Hepatic stellate cell (primary cell): ENCODE measurements at places on chromosomes 4 and X.

DNA sequence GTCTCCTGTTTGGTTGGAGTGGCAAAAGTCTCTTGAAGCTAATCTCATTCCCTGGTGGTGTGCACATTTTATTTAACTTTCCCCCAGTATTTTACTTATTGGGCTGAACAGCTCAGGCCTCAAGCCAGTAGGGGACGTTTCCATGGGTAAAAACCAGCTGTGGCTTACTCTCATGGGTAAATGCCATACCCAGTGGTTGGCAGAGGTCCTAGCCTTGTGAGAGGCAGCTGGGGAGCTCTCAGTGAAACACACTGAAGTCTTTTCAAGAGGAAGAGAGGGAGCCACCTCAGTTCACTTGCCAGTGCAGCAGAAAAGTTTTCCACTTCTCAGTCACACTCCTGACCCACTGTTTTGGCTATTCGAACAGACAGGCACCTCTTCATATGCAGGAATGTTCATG lies 1964.2 kb downstream of the ARAP2 start:
- DNase-seq, result no peak

DNA sequence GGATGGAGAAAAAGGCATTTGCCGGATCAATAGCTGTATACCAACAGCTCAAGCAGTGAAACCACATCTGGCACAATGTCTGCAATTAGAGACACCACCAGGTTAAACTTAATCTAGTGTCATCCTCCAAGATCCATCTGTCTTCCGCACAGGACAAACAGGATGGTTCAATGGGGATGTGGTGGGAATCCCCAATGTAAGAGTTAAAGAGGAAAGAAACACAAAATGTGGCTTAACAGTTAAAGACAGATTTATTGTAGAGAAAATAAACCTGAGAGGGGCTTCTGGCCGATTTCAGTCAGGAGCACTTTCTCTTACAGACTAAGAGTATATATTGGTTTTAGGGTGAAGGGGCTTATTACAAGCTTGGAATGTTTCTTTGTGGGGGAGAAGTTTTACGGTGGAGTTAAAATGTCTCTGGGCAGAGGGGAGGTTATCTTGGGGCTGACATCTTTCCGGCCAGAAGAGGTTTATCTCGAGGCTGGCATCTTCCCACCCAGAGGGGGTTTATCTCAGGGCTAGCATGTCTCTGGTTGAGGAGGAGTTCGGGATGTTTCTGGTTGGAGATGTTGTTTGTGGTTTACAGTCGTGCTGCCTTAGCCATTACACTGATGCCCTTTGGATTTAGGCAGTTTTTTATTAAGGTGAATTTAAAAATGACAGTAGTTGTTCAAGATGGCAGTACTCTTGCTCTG lies 61.7 kb downstream of the KANTR start:
- DNase-seq, result no peak

- DNase-seq, result no peak
Measured at GRCh38 chr4:52234561-52235440, 183.7 kb downstream of the SPATA18 start.

DNA sequence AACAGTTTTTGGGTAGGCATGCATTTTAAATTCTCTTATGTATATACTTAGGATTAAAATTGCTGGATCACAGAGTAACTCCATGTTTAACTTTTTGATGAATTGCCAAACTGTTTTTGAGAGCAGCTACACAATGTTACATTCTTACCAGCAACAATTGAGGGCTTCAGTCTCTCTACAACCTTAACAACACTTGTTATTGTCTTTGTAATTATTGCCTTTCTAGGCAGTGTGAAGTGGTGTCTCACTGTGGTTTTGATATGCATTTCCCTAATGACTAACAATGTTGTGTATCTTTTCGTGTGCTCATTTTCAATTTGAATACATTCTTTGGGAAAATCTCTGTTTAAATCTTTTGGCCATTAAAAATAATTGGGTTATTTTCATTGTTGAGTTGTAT lies 17.3 kb upstream of the F11 start:
- no peak for DNase-seq

- DNase-seq, result peak; percentile 48
Measured at GRCh38 chr4:169268951-169269760, 1.6 kb downstream of the SH3RF1 start.

DNA sequence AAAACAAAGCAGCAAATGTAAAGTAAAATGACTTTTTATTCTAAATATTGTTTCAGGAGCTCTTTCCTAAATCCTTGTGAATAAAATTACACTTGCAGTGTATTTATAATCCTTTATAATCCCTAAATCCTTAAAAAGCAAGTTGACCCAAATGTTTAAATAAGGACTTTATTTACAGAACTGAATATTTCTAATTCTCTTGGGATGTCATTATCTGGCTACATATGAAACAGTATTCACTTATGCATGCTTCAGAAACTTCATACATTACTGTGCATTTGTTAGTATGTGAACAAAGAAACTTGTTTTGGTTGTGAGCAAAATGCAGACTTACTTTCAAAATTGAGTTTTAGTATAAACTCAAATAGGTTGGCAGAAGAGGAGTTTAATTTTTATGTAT lies 49.2 kb downstream of the PTTG2 start:
- no peak for DNase-seq

DNA sequence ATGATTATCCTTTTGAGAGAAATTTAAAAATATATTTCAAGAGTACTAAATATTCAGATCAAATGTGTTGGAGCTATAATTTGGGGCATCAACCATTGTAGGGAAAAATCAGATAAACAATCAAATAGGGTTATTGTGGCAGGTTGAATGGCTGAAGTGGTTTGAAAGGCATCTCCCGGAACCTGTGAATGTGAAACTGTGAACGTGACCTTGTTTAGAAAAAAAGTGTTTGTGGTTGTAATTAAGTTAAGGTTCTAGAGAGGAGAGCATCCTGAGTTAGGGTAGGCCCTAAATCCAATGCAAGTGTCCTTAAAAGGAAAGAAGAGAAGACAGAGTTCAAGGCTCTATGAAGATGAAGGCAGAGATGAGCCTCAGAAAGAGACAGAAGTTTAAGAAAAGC lies 37.4 kb downstream of the ADGRA3 start:
- DNase-seq, result no peak

DNA sequence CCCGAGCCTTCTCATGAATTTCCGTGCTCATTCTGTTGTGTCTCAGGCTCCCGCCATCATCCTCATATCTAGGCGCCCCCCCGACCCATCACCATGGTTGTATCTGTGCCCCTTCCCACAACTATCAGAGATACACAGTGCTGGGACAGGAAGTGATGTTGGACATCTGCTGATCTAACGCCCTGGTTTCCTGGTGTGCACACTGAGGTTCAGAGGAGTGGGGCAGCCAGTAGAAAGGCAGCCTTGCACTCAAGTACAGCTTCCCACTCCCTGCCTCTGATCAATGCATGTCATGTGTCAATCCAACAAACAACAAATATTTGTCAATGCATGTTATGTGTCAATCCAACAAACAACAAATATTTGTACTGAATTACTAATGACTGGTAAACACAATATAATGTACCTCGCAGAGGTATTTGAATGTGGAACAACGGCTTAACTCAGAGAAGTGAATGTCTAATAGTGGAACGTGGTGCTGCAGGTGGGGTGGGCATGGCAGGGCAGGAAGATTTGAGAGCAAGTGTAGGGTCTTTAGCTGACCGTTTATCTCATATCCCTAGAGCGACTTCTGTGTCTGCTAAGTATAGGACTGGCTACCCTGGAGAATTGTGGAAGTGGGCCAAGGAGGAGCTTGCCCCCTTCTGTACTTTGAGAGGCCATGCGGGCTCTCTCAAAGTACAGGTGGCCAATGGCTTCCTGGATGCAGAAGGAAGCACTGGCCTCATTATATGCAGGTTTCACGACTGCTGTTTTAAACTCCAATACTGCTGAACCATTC lies 10.3 kb upstream of the SEL1L3 start:
- DNase-seq, result no peak

- no peak for DNase-seq
Measured at GRCh38 chrX:125762954-125763353, 403.1 kb downstream of the DCAF12L2 start.

- no peak for DNase-seq
Measured at GRCh38 chr4:165966833-165967232, 93.8 kb downstream of the TLL1 start.

DNA sequence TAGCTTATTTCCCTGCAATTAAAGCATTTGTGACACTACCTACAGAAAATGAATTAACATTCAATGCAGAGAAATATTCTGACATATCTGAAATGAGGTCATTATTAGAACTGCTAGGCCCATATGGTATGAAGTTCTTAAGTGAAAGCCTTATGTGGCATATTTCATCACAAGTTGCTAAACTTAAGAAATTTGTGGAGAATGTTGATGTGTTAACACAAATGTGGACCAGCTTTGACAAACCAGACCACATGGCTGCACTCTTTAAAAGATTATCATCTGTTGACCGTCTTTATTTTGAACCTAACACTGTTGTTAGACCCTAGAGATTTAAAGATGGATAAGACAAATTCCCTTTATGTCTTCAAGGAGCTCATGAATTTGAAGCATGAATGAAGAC lies 1024.1 kb downstream of the RPA4 start:
- no peak for DNase-seq

GRCh38 chrX:48974033-48974432 lies 2.4 kb upstream of the KCND1 start:
- no peak for DNase-seq

DNA sequence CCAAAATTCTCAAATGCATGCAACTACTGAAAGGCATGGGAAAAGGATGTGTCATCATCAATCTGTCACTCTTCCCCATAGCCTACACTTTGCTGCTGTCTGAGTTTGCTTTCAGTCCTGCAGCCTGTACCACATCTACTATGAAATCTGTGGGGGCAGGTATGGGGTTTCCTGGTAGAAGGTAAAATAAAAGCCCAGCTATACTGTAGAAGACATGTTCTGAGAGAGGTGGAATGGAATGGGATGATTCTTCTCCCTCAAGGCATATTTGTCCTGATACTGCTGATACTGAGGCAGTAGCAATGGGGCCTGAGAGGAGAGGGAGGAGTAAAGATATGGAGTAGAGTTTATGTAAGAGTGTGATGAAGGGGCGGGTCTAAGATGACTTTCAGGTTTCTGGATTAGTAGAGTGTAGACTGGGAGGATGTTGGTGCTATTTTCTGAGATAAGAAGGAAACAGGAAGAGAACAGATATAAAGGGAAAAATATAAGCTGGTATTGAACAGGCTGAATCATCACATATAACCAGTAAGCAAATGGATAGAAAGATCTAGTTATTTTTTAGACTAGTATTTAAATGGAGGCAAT lies 38.7 kb upstream of the GYPA start:
- no peak for DNase-seq

DNA sequence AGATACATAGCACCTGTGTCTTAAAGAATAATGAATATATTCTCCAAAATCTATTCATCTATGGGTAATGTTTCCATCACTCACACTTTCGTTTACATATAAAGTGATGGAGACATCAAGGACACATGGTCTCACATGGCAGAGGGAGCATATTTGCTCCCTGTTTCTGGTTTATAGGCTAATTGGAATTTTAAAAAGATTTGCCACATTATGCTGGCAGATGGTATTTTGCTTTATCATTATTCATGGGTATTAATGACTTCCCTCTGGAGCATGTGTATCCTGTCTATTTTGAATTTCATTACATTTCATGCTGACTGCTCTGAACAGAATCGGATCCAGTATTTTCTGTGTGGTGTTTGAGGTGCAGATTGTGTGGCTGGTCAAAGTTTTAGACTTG lies 79.0 kb downstream of the PDGFRA start:
- DNase-seq, result no peak

DNA sequence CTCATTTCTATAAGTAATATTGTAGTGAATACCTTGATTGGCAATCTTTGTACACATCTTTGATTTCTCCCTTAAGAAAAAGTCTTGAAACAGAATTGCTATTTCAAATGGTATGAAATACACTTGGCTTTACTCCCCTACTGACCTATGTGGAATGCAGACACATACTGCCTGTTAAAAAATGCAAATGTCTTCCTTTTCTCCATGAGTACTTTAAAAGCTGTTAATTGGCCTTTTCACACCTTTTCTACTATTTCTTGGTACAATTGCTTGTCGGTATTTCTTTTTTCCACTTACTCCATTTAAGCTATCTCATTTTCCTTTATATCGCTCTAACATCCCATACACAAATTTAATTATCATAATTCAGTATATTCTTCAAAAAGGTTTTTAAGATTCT lies 87.2 kb downstream of the FRYL start:
- no peak for DNase-seq

GRCh38 chr4:174255786-174256185 lies 27.7 kb downstream of the FBXO8 start:
- peak; percentile 22 for DNase-seq

DNA sequence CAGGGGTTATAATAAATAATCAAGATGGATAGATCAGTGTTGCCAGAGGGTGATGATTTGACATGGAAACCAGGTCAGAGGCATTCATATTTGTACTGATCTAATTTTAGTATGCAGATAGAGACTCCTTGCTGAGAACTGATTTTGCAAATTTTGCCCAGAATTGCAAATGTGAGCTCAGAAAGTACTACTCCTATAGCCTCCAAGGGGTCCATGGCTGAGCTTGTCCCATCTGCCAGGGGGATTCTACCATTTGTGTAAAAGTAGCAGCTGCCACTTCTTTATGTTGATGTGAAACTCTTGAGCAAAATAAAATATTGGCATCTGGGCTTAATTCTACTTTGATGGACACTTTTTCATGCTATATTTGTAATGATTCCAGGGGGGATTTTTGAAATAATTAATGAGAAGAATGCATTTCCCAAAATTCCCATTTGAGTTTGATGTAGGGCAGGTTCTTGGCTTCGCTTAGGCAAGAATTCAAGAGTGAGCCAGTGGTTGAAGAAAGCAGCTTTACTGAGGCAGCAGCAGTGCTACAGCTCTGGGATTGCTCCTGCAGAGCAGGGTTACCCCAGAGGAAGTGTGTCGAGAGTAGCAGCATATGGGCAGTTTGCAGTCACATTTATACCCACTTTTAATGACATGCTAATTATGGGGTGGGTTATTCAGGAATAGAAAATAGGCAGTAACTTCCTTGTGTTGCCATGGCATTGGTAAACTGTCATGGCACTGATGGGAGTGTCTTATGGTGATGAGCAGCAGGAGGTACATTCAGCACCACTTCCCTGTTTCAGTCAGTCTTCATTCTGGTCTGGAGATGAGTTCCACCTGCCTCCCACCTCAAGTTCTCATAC lies 38.7 kb upstream of the DCLK2 start:
- no peak for DNase-seq

GRCh38 chrX:118534716-118535493 lies 39.3 kb downstream of the DOCK11 start:
- DNase-seq, result no peak

DNA sequence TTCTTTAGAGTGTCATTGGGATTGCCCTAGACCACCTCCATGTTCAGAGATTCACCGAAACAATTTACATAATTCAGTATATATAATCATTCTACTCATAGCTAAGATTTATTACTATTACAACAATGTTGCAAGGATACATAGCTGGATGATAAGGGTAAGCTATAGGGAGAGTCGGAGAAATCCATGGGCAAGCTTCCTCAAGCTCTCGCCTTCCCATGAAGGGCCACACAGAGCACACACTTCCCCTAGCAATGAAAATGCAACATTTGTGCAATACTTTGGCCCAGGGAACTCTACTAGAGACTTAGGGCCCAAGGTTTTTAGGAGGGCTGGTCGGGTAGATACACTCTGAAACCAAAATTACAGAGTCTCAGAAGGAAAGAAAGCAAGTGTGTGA lies 49.7 kb upstream of the ABCG2 start:
- no peak for DNase-seq

- no peak for DNase-seq
Measured at GRCh38 chr4:59598330-59598618, 1601.9 kb upstream of the ADGRL3 start.
